NCI-H526 (cell line): ENCODE measurements at places on chromosomes 1 and 21.
A peak's percentile ranks its signal among the peaks of the same experiment; 100 is the strongest.

- no peak for DNase-seq
Observed at GRCh38 chr21:41750051-41750450, 16.8 kb downstream of the RIPK4 start.

GRCh38 chr1:36537991-36538390, 55.3 kb upstream of the CSF3R start:
- no peak for DNase-seq

DNA sequence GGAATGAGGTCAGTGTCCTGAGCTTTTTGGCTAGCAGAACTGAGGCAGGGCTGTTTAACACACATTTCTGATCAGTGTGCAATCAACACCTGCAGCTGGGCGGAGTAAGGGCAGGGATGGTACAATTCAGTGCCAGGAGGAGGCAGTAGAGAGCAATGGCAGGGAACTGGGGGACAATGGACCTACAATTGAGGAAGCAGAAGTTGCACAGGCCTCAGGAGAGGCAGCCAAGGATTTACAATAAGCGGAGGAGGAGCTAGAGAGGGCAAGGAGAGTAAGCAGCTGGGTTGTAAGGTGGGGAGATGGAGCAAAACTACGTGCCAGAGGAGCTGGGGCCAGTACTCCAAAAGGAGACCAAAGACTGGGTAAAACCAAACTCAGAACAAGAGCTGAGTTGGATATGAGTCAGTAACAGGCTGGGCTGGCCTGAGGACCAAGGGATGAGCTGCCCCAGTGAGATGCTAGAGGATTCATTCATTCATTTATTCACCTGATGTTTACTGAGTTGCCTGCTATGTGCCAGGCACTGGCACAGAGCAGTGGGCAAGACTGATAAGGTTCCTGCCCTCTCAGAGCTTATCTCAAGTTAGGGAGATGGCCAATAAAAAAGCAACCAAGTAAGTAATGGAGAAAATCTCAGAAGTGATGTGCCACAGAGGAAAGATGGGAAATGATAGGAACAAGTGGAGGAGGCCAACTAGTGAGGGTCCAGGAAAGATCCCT, 10.4 kb upstream of the GALE start:
- DNase-seq: peak; percentile 57

DNA sequence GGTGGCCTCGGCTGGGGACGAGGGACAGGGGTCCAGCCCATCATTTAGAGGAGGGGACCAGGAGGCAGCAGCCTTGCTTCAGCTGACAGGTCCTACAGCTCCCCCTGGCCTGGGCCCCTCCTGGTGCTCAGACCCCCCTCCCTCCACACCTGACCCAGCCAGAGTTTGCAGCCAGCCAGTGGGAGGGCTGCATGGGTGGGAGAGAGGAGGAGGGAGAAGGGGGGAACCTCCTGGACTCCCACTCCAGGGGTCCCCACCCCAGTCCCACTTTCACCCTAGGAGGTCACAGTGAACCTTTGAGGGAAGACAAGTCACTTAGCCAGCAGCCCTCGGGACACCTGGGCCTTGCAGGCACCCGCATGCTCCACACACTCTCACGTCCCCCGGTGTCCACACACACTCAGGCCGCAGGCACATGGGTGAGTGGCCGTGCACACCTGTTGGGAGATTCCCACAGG, 108.9 kb upstream of the ZBTB40 start:
- DNase-seq: no peak

- DNase-seq: no peak
Observed at GRCh38 chr1:202036595-202037387, 26.4 kb downstream of the ELF3 start.

- no peak for DNase-seq
Observed at GRCh38 chr1:53069265-53069662, 7.3 kb downstream of the PODN start.

GRCh38 chr1:189596197-189596596, 881.5 kb downstream of the BRINP3 start:
- no peak for DNase-seq

DNA sequence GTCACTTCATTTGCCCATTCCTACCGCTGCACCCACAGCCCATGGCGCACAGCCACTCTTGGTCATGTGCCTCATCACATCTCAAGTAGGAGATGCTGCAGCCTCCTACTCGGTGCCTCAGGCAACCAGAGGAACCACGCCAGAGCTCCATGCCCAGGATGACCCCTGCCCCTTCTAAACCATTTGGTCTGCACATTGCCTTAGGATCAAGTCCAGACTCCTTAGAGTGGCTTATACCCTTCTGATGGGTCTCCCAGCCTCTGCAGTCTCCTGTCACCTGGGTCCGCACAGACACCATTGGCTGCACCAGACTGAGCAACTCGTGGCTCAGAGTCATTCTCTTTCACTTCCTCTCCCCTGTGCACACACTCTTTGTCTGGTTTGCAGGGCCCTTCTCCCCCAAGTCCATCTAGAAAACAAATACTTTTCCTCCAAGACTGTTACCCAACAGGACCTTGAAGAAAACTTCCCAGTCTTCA, 2.2 kb upstream of the ADORA3 start:
- DNase-seq: no peak

- DNase-seq: no peak
Observed at GRCh38 chr1:74266001-74266400, 30.8 kb downstream of the TNNI3K start.

DNA sequence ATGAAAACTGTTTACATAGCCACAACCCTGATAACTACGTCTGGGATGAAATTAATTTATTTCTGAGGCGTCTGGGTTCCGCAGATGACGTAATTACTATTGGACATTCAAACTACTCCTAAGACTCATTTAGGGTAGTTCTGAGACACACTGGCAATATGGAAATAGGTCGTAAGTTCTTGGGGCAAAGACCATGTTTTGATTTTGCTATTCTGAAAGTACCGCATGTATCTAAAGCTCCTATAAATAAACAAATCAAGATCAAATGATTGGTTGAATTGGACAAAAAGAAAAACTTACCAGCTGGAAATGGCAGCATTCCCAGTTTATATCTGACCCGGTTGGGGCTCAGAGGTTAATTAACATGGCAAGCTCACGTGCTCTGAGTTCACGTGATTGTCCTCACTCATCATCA, 74.3 kb downstream of the DHRS3 start:
- DNase-seq: no peak

- DNase-seq: no peak
Observed at GRCh38 chr1:201681375-201681774, 142.4 kb downstream of the NAV1 start.

DNA sequence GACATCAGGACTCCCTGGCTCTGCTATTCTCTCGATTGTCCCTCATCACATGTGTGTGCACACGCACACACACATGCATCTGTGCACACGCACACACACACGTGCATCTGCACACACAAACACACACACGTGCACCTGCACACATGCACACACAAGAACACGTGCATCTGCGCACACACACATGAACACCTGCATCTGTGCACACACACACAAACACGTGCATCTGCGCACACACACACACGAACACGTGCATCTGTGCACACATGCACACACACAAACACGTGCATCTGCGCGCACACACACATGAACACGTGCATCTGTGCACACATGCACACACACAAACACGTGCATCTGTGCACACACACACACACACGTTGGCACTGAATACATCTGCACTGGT, 14.7 kb downstream of the S100A7A start:
- DNase-seq: no peak

DNA sequence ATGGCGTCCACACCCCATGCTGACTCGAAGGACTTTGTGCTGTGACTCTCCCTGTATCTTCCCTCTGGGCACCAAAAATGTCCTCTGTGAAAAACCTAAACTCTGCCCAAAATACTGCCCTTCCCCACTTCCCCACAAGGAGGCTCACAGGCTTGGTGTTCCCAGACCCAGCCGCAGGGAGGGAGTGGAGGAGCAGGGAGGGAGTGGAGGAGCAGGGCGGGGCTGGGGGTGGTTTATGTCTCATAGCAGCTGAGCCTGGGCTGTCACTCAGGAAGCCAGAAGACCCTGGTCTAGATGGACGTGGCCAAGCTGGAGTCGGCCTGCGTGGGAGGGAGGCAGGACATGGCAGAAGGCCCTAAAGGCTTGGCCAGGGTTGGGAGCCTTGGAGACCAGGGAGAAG, 461.7 kb downstream of the PTPRU start:
- DNase-seq: peak; percentile 19

GRCh38 chr1:224199679-224200078, 16.6 kb downstream of the DEGS1 start:
- DNase-seq: no peak

DNA sequence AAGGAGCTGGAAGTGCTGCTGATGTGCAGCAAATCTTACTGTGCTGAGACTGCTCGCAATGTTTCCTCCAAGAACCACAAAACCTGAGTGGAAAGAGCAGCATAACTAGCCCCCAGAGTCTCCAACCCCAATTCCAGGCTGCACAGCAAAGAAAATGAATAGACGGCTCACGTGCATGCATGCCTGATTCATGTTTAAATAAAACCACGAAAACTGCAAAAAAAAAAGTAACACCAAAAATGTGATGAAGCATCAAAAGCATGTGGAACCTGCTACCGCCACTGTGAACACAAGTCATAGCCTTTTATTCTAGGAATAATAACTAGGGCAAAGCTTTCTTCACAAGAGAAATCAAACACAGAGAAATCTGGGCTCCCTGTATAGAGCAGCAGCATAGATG, 9.6 kb upstream of the TRNP1 start:
- no peak for DNase-seq

GRCh38 chr1:245972476-245972875, 534.6 kb downstream of the SMYD3 start:
- no peak for DNase-seq

DNA sequence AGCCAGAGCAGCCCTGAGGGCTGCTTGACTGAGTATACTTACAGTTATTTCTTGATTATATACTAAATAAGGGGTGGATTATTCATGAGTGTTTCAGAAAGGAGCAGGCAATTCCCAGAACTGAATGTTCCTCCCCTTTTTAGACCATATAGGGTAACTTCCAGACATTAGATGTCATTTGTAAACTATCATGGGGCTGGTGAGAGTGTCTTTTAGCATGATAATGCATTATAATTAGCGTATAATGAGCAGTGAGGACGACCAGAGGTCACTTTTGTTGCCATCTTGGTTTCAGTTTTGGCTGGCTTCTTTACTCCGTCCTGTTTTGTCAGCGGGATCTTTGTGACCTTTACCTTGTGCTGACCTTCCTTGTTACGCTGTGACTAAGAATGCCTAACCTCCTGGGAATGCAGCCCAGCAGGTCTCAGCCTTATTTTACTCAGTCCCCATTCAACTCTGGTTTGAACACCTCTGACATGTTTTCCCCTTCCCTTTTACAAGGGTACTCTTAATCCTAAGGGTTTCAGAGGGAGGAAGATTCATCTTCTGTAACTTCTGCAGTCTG, 16.2 kb downstream of the KCTD3 start:
- no peak for DNase-seq

DNA sequence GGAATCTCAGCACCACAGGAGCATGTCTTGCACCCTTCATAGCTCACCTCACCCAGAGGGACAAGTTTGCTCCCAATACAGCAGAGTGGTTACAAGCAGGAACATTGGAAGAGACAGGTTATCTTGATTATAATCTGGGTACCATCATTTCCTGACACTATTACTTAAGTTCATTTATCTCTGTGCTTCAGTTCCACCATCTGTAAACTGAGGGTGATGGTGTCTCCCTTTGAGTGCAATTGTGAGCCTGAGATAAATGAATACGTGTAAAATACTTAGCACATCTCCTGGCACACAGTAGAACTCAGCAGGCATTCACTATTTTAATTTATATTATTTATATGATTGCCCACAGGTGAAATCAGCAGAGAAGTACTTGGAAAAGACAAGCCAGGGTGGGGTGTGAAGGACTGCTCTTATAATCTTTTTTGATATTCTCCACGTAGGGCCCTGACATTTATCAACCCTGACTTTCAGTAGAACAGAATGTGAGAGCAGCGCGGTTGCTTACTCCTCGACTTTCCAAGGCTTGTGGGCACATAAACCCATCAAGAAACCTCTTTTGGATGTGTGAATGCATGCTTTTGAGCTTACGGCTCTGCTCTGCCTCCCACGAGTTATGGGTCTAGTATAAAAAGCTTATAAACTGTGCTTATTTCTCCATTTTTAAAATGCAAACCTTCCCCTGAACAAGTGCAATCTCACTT, 34.9 kb downstream of the DUSP10 start:
- no peak for DNase-seq

GRCh38 chr1:237058470-237058869, 16.5 kb downstream of the RYR2 start:
- DNase-seq: no peak

DNA sequence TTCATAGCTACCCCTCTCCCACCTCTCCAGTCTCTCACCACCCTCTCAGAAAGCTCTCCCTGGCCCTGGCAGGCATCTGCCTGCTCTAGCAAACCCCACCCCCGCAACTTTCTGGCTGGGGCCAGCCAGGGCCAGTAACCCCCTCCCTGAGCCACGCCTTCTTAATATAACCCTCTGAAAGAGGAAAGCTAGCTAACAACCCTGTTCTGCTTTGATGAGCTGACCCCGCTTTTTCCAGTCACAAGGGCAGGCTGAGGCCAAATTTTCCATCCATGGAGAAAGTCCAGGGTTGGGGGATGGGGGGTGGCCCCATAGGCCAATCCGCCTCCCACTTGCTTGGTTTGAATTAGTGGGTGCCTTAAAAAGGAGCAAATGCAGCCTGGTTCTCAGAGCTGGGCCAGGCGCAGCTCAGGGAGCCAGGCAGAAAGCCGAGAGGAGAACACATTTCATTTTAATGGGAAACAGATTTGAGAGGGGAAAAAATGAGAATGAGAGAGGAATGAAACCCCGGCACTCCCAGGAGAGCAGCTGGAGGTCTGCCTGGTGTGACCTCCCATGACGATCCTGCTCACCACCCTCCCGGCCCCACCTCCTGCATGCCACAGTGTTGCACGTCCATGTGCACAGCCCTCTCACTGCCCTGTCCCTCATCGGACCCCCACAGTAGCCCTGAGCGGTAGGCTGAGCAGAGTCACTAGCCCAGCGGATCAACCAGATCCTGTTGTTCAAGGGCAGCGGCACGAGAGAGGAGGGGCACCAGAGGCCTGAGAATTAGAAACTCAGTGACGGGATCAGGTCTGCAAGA, 62.3 kb downstream of the OPTC start:
- peak; percentile 92 for DNase-seq

GRCh38 chr1:199015799-199016198, 377.0 kb downstream of the PTPRC start:
- DNase-seq: no peak

DNA sequence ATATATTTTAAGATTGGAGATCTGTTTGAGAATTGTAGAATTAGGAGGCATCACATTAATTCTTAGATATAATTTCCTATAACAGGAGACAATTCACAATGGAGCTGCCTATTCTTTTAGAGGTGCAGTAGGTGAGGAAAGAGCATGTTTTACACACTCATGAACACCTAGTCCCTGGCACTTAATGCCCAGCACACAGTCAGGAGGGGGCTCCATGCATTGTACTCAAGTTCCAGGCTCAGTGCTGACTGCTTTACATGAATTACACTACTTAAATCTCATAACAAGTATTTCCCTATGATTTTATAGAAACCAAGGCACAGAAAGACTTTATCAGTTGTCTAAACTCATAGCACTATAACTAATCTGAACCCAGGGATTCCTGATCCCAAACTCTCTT, 360 bp upstream of the GBP3 start:
- DNase-seq: no peak
